ENCODE measurements at places on chromosomes 3 and 15. TPM values are rescaled to one million over a fixed set of nuclear protein-coding genes. Genes with fewer than 3 reads are reported as not detected.

Gene STRA6
- total RNA-seq = not detected

- DNase-seq = no peak
Observed at GRCh38 chr3:185332026-185332735, 30.8 kb upstream of the MAP3K13 start.

GRCh38 chr15:49675041-49675440 lies 54.2 kb downstream of the DTWD1 start:
- no peak for DNase-seq

- no peak for DNase-seq
Observed at GRCh38 chr3:136734382-136735070, 17.7 kb downstream of the STAG1 start.

DNA sequence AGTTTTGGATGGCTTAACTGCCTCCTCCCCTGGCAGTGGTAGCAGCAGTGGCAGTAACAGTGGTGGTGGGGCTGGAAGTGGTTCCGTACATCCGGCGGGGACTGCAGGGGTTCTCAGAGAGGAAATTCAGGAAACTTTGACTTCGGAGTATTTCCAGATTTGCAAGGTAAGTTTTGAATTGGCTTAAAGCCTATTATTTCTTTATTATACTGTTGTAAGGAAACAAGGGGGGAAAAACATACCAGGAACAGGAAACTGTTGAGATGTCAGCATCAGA lies 1.5 kb downstream of the STXBP5L start:
- no peak for DNase-seq

DNA sequence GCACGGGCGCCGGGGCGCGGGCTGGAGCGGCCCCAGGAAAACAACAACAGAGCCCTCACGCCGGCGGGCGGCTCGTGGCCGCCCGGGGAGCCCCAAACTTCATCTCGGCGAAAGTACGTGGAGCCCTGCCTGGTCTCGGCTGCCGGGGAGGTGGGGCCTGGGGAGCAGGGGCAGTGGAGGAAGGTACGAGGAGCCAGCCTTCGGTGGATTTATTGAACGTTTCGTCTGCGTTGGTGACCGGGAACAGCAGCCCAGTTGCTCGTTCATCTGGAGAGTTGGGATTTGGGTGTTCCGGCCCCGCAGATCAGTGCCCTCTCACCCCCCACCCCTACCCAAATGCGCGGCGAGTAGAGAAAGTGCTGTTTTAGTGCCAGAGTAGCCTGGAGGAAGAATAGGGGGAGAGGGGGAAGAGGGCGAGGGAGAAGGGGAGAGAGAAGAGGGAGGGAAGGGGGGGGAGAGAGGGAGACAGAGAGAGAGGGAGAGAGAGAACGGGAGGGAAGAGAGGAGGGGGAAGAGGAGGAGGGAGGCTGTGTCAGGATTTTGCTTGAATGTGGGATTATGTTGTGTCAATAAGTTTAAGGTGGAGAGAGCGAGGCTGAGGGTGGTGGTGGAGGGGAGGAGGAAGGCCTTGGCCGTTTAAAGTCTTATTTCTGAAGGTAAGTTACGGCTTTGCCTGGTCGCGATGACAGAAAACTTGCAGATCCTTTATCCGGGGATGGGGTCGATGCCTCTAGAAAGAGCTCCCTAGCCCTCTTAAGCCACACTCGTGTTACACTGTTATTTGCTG lies 970 bp downstream of the BBX start:
- no peak for DNase-seq
